Muscle of arm (tissue), 14 donors: ENCODE measurements at places on chromosomes 16 and 17. TPM values are rescaled to one million over a fixed set of nuclear protein-coding genes. Genes with fewer than 3 reads are reported as not detected.

GRCh38 chr16:70682239-70683145, 3.4 kb downstream of the MTSS2 start:
- DNase-seq, result no peak

DNA sequence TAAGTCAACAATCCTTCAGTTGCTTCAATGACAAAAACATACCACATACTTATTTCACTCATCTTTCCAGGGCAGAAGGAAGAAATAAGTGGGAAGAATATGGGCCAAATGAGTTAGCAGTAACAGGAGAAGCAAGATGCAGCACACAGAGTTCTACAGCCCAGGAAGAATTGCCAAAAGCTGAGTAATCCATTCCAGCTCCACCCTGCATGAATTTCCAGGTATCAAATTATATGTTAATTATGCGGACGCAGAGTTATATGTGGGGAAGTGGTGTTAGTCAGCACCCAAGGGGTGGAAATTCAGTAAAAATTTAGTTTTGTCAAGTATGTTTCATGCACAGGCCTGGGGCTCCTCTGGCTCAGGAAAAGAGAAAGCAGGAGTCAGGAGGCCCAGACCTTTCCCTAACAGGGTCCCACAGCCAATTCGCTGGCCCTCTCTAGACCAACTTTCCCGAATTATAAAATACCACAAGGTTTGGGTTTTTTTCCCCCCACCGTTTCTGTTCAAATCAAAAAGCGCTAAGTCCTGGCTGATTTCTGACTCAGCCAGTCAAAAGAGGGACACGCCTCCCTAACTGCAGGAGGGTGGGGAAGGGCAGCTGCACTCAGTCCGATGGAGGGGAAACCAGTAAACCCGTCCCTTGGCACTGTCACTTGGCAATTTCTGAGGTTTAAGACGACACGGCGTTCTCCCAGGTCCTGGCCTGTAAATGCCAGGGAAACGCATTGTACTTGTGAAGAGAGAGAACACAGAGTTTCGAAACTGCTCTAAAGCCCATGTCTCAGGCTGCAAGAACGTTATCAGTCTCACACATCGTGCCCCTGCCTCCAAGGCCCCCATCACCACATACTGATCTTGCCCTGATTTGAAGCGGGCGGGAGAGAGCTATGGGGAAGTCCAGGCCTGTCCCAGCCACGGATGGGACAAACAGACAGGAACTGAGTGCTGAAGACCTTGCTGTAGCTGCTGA, 58.1 kb downstream of the ZFHX3 start:
- DNase-seq, result peak; percentile 77

DNA sequence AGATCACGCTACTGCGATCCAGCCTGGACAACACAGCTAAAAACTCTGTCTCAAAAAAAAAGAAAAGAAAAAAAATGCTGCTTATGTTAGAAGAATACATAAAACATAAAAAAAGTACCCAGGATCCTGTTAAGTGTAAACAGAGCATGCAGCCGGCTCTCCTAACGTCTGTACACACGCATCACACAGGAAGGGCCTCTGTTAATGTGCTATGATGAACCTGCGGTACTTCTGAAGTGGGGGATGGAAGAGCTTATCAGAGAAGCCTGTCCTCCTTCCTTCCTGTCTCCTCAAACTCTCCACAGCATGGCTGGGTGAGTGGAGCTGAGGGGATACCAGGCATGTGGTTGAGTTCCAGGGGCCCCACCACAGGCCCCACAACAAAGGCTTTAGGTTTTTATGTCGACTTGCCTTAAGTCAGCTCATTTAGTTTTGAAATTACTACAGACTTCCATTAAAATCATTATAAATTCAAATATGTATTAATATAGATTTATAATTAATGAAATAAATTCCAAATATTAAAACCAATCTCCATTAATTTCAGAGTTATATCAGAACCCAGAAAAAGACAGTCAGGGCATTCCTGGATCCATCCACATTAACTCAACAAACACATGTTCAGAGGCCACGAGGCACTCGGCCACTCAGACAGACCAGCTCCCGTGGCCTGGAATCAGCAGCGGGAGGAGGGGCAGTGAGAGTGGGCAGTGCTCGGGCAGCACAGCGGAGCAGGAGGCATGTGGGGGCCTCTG, 11.7 kb downstream of the CCDC57 start:
- DNase-seq, result no peak

DNA sequence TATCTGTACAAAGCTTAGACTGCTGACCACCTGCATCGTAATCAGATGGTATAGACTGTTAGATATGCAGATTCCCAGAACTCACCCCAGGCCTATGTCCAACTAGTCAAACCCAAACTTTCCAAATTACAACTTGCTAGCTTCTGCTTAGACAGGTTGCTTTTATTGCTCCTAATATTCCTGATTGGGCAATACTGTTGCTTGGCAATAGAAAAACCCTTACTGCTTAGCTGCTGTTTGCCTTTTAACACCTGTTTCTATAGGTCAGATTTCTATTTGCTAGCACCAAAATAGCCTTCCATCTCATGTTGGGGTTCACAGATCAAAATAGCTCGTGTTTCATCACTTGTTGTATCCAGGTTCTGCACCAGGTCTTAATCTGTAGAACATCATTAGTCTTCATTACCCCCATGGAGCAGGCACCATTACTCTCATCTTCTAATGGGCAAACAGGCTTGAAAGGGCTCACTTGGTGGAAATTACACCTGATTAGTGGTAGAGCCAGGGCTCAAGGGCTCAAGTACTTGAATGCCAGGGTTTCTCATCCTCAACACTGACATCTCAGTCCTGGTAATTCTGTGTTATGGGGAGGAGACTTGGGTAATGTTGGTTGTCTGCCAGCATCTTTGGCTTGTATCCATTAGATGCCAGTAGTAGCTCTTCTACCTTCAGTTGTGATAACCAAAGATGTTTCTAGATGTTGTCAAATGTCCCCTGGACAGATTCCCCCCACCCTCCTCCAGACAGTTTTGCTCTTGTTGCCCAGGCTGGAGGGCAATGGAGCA, 2.7 kb downstream of the ZP2 start:
- DNase-seq, result no peak

DNA sequence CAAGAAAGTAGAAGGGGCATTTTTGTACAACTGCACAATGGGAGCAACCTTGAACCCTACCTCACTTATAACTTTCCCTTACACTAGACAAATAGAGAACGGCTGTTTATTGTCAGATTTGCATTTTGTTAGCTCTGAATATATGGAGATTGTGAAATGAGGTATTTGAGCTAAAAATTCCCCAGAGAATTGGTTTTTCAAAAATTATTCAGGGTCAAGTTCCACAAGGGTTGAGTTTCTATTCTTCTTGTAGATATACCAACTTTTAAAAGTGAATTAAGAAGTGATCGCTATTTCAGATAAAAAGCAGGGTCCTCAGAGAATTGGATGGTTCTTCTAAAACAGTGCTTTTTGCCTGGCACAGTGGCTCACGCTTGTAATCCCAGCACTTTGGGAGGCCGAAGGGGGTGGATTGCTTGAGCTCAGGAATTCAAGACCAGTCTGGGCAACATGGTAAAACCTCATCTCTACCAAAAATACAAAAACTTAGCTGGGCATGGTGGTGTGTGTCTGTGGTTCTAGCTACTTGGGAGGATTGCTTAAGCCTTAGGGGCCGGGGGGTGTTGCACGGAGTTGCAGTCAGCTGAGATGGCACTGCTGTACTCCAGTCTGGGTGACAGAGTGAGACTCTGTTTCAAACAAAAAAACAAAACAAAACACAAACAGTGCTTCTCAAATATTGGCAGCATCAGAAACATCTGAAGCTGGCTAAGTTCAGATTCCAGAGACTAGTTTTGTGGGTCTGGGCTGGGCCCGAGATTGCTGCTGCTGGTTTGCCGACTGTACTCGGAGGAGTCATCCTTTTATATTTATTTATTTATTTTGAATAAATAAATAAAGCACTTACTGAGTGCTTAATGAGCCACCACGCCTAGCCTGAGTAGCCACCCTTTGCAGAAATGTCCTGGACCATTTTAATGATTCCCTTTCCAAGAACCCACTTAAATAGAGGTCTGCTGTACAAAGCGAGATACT, 50.9 kb downstream of the PECAM1 start:
- DNase-seq, result no peak

GRCh38 chr16:67244387-67245185, 2.7 kb downstream of the FHOD1 start:
- DNase-seq, result peak; percentile 29

- no peak for DNase-seq
These were observed 148.7 kb upstream of the ZFHX3 start for GRCh38 chr16:73196670-73197069.

DNA sequence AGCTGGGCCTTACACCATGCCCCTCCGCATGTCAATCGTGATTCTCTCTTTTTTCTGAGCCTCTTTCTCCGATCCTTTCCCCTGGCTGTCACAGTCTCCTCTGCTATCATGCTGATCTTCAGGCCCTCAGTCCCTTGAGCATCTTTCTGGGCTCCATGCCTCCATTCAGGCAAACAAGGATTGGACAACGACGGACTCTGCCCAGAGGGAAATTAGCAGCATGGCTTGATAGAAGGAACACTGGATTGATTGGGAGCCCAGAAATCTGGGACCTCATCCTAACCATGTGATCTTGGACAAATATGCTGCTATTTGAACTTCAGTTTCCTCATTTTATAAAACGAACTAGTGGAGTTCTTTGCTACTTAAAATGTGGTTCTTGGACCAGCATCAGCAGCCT, 19.6 kb upstream of the PHF12 start:
- DNase-seq, result peak; percentile 71

DNA sequence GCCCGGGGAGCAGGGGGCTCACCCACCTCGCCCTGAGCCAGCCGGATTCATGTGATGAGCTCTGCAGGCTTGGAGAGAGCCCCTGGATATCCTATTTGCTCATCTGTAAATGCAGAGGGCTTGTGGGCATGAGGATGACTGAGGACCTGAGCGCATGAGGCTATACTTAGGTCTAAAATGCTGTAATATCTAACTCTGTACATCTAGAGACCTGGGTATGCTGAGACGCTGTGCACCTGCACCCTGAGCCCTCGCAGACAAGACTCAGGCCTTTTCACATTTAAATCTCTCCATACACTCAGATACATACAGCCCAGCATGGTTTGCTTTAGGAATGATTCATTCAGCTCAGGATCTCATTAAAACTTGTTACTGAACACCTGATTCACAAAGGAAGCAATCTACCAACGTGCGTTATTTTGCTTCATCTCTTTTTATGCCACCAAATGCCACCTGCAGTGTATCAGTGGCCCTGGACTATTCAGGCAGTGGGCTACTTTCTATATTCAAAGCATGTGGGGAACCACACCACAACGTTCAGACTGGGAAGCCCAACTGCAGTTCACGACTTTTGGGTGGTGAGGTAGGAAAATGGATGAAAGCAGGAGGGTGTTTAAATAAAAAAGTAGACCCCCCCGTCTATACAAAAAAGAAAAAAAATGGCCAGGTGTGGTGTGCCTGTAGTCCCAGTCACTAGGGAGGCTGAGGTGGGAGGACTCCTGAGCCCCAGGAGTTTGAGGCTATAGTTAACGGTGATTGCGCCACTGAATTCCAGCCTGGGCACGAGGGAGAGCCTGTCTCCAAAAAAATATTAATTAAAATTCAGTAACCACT, 12.0 kb downstream of the USP7 start:
- no peak for DNase-seq

- DNase-seq, result peak; percentile 47
These were observed 518.5 kb upstream of the EEF2KMT start for GRCh38 chr16:5615868-5616642.

DNA sequence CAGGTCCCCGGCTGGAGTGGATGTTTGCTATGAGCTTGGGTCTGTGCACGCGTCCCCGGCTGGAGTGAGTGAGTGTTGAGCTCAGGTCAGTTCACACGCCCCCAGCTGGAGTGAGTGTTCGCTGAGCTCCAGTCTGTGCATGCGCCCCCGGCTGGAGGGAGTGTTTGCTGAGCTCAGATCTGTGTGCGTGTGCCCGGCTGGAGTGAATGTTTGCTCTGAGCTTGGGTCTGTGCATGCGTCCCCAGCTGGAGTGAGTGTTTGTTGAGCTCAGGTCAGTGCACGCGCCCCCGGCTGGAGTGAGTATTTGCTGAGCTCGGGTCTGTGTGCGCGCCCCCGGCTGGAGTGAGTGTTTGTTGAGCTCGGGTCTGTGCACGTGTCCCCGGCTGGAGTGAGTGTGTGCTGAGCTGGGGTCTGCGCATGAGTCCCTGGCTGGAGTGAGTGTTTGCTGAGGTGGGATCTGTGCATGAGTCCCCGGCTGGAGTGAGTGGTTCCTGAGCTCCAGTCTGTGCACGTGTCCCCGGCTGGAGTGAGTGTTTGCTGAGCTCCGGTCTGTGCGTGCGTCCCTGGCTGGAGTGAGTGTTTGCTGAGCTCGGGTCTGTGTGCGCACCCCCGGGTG, 284.2 kb downstream of the SNX29 start:
- no peak for DNase-seq

DNA sequence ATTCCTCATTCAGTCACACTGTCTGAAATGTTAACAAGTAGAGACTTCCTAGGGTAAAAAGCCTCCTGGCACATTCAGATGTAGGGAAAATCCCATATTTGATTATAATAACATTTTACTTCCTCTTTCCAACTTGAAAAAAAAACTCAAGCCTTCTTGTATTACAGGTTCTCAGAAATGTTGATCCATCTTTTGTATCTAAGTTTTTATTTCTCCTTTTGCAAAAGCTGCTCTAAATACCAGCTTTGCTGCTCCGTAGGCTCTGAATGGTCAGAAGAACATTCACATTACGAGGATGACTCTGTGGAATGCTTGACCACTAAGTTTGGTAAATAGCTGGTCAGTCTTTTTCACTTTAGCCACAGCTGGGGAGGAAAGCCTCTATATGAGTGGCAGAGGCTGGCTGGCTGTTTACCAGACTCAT, 13.2 kb upstream of the HEATR6 start:
- no peak for DNase-seq

DNA sequence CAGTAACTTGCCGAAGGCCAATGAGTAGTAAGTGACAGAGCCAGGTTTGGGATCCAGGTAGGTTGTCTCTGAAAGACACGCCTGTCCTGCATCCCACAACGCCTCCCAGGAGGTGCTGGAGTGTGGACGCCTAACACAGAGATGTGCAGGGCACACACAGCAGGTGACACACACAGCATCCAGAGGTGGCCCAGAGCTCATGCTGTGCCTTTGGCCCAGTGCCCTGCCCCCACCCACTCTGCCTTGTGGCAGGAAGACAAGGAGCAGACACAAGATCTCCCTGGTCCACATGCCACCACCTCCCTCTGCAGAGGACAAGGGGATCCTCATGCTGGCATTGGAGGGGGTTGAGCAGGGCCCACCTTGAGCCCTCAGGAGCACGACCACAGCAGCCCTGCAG, 14.7 kb upstream of the STH start:
- no peak for DNase-seq

- no peak for DNase-seq
These were observed 8.2 kb downstream of the PLCD3 start for GRCh38 chr17:45123930-45124796.

DNA sequence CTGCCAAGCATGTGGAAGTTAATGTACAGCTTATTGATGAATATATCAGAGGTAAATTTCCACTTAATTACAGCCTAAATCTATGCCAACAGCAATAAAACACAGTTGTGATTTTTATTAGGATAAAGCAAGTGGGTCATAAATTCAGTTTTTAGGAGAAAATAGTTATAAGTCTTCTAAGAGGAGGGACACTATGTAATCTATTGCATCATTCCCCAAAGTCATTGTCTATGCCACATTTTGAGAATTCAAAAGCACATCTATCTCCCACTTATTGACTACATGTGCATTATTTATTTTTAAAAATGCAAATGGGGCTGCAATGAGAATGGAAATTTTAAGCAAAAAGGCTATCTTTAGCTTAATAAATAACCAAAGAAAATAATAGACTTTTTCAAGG, 23.7 kb upstream of the NSRP1 start:
- DNase-seq, result no peak

The SDR42E2 gene
- polyA plus RNA-seq, result 0.09 TPM

The B4GALNT2 gene
- 0.10 TPM for polyA plus RNA-seq

The PLA2G10 gene
- polyA plus RNA-seq, result 0.44 TPM

The TRIM65 gene
- polyA plus RNA-seq, result 13.3 TPM

The MYH2 gene
- polyA plus RNA-seq, result 16.2 TPM
